ENCODE measurements at places on chromosomes 11 and 22. TPM values are rescaled to one million over a fixed set of nuclear protein-coding genes. Genes with fewer than 3 reads are reported as not detected.
A peak's percentile ranks its signal among the peaks of the same experiment; 100 is the strongest.

Gene ZNRF3
- total RNA-seq = 35.4 TPM

- DNase-seq = no peak
Measured at GRCh38 chr22:26643418-26644100, 13.8 kb upstream of the MIAT start.

DNA sequence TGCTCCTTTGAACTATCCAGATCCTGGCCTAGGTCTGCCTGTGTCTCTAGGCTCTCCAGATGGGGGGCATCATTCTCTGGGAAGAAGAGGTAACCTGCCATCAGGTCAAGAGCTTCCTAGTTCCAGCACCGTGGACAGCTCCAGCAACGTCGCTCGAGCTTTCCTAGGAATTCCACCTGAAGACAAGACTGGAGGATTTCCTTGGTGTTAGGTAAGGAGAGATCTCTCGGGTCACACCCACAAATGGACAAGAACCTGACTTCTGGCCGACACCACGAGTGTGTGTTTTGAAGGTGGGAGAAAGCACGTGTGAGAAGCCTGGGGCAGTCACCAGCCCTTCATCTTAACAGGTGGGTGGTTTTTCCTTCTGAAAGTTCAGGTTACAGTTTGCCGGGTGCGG is 1.2 kb downstream of the PRG3 start:
- peak; percentile 71 for DNase-seq

DNA sequence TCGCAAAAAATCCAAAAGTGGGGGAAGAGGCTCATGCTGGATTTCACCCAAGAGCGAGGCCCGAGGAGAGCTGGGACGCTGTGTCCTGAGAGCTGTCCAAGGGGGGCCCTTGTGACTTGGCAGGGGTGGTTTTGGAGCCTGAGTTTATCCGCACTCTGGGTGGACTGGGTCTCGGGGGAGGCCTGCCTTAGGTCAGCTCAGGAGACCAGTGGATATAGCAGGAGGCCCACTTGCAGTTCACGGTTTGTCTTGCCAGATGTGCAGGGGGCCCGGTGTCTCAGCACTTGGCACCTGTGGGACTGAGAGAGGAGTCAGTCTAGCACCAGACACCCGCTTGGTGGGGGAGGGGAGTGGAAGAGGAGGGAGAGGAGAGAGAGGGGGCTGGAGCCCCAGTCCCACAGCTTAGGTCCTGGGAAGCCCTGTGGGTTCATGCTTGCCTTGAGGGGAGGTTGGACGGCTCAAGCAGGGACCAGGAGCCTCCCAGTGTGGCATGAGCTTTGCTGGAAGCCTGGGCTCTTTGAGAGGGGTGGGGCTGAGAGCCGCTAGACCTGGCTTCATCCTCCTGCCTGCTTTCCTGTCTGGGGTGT is 33.4 kb downstream of the PARVB start:
- DNase-seq = peak; percentile 55

Gene OR5P2
- total RNA-seq = not detected
